Endothelial cell of umbilical vein (primary cell): ENCODE measurements at places on chromosomes 5 and 9. TPM values are rescaled to one million over a fixed set of nuclear protein-coding genes. Genes with fewer than 3 reads are reported as not detected.

The SSNA1 gene
- 146 and 162 TPM in 2 replicates for polyA plus RNA-seq

GRCh38 chr9:69202556-69202955 is 28.5 kb downstream of the TJP2 start:
- DNase-seq: no peak

The C9 gene
- polyA plus RNA-seq: 0.03 and 0.33 TPM in 2 replicates

DNA sequence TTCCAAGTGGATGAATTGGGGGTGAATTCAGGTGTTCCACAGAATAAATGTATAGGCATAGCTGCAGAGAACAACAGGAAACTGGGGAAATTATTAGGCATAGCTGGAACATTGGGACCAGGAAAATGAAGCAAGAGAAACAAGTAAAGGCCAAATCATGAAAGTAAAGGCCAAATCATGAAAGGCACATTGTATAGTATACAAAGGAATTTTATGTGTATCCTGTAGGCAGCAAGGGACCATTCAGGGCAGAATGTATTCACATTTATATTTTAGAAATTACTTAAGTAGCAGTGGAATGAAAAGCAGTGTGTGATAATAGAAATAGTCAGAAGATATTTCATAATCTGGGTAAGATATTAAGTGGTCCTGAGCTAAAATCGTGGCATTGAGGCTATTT is 127.3 kb upstream of the GRHPR start:
- DNase-seq: peak; percentile 33

DNA sequence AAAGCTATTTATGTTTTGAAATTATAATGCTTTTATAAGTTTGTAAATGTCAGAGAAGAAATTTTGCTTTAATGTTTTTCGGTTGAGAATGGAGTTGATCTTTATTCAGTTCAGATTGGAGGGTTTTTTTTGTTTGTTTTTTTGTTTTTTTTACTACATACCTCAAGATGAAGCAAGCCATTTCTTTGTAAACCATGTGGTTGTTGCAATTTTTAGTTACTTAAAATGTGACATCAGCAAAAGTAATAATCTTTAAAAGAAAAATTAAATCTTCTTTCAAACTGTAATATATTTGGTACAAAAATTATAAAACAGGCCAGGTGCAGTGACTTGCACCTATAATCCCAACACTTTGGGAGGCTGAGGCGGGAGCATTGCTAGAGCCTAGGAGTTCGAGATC is 102.6 kb downstream of the CDC42SE2 start:
- DNase-seq: no peak

The TAF11L5 gene
- not detected in 2 replicates for polyA plus RNA-seq

The SPATA31A3 gene
- polyA plus RNA-seq: not detected in 2 replicates

DNA sequence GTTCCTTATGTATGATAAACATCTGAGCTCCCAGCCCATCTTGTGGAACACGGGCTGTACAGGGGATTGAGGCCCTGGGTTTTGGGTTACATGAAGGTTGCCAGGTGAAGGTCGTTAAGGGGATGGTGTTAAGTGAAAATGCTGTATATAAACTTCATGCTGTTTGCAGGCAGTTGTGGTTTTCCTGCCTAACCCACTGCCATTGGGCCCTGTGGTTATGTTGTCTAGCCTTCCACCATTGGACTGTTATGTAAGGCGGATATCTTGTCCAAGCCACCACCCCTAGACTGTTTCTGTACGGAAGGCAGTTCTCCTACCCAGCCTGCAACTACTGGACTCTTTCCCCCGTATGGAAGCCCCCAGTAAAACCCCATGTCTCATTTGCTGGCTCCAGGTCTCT is 246.1 kb downstream of the KIF4B start:
- no peak for DNase-seq

DNA sequence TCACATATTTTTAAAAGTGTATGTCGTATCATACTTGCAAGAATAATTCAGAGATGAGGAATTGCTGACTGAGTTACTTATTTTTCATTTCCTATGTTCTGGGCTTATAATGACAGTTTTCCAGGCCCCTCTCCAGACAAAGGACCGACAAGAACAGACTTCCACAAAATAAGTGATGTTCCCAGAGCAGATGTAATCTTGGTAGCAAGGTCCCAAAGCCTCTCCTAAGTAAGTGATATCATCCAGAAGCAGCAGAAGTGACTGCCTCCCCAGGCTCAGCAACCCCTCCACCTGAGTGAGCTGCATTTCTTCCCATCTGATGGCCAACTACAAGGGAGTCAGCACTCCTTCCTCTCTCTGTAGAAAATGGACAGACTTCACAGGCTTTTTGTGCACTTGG is 57.1 kb downstream of the SEMA6A start:
- DNase-seq: no peak

The ABO gene
- not detected in 2 replicates for polyA plus RNA-seq

The IL5 gene
- not detected in 2 replicates for polyA plus RNA-seq

- DNase-seq: no peak
These were observed 1.0 kb downstream of the FOXE1 start for GRCh38 chr9:97853844-97854695.
